HFFc6 (cell line): ENCODE measurements at places on chromosomes 5 and 9. TPM values are rescaled to one million over a fixed set of nuclear protein-coding genes. Genes with fewer than 3 reads are reported as not detected.

QRFP gene
- total RNA-seq = not detected in 3 replicates

GRCh38 chr5:179771311-179771895 is 22.4 kb upstream of the LTC4S start:
- no peak for DNase-seq

- no peak for DNase-seq
Observed at GRCh38 chr5:139577689-139578290, 16.7 kb downstream of the UBE2D2 start.

DNA sequence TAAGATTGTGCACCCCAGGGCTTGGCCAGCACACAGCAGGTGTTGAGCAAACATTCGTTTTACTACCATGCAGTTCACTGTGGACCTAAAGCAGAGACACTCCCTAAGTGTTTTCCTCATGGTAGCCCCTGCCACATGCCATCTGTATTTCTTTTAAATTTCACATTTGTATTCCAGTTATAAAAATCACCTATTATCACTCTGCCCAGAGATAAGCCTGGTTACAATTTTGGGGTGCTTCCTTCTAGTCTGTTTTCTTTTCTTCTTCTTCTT is 10.9 kb upstream of the FIBCD1 start:
- no peak for DNase-seq

- peak; percentile 18 for DNase-seq
Observed at GRCh38 chr9:129762985-129763926, 10.4 kb upstream of the PTGES start.

- DNase-seq = no peak
Observed at GRCh38 chr5:114327987-114328386, 33.9 kb upstream of the KCNN2 start.

GRCh38 chr5:31396611-31397295 is 135.1 kb downstream of the DROSHA start:
- no peak for DNase-seq

DNA sequence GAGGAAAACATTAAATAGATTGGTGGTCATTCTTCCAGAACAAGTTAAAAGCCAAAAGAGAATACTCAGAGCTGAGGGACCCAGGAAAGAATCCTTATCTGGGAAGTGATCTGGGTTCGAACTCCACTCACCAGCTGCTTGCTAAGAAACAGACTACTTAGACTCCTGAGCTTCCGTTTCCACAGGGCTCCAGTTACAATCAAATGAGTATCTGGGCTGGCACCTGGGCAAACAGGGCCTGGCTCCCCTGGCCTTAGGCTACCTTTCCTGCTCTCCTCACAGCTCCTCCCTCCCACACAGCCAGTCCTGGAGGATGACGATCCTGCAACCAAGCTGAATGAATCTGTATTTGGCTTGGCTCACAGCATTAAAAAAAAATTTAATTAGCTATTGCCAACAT is 2.5 kb downstream of the MAPK9 start:
- no peak for DNase-seq

DNA sequence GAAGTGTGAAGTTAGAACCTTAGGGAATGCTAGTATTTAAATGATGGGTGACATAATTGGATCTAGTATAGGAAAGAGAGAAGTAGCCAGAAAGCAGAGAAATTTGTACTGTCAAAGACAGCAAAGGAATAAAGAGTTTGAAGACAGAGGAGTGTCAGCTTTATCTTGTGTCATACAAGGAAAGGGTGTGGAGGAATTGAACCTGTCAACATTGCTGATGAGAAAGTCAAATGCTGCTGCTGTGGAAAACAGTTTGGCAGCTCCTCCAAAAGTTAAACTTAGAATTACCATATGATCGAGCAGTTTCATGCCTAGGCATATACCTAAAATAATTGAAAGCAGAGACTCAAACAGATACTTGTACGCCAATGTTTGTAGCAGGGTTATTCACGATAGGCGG is 63.7 kb downstream of the DENND4C start:
- no peak for DNase-seq
